NCI-H2107 (cell line): ENCODE measurements at places on chromosomes 12 and 14.

GRCh38 chr12:11744410-11744801 is 94.9 kb downstream of the ETV6 start:
- no peak for DNase-seq

GRCh38 chr14:89807151-89807550 is 147.4 kb downstream of the EFCAB11 start:
- DNase-seq: no peak

GRCh38 chr14:74645756-74646470 is 33.9 kb upstream of the LTBP2 start:
- no peak for DNase-seq

GRCh38 chr14:34035177-34035933 is 84.5 kb upstream of the EGLN3 start:
- DNase-seq: no peak

GRCh38 chr14:21937996-21938395 is 264.4 kb upstream of the OR4E1 start:
- no peak for DNase-seq

DNA sequence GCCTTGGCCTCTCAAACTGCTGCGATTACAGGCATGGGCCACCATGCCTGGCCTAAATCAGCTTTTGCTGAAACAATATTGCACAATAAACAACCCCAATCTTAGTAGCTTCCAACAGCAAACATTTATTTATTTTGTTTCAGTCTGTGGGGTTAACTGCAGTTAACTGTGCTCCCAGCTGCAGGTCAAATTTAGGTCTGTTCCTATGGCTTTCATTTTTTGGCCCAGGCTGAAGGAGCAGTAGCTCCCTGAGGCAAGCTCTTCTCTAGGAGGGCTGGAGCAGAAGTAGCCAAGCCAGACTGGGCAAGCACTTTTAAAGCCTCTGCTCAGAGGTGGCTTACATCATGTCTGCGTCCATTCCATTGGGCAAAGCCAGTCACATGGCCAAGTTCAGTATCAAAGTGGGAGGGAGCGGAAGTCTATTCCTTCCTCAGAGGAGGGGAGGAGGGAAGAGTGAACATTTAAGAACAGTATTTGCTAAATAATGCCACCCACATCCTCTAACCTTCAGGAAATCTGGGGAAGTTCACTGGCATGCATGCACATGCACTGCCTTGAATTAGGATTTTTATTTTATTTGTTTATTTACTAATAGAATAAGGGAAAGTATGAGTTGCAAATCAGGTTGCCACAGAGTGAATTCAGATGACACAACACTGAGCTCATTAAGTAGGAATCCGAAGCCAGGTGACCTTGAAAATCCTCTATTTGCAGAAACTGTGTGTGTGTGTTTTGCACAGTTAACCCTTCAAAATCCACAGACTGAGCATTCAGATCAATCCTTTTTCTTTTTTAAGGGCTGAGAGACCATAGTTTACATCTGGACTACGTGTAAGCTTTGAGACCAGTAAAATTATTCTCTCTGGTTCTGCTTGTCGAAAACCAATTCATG is 122.0 kb upstream of the SEL1L start:
- DNase-seq: no peak

GRCh38 chr14:21092273-21093011 is 6.0 kb downstream of the ZNF219 start:
- peak; percentile 54 for DNase-seq
